NCI-H2029 (cell line): ENCODE measurements at places on chromosomes 7 and 10.

DNA sequence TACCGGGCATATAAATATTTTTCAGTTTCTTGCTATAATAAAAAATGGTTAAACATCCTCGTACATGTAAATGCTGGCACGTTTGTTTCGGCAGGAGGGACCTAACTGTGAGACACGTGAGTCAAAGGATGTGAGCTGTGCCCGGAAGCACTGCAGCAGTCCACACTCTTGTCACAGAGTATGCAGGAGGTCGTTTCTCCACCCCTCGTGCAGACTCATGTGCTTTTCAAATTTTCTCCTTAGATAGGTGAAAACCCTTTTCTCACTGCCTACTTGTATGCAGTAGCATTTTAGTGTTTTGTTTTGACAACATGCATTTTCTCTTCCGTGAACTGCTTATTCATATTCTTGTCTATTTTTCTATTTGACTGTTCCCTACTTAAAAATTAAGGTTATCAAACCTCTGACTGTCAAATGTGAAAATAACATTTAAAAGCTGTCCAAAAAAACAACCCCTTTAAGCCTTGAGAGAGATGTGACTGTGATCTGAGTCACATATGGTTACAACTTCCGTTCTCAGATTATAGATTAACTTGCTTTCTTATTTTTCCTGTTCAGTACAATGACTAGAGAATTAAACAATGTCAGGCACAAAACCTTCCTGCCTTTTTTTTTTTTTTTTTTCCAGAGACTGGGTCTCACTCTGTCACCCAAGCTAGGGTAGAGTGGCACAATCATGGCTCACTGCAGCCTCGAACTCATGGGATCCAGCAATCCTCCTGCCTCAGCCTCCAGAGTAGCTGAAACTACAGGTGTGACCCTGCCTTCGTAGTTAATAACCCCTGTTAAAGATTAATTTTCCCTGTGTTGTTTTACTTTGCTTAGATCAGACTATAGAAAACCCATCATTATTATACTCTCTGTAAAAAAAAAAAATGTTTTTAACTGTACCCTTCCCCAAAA is 45.1 kb downstream of the DPY19L1 start:
- no peak for DNase-seq

DNA sequence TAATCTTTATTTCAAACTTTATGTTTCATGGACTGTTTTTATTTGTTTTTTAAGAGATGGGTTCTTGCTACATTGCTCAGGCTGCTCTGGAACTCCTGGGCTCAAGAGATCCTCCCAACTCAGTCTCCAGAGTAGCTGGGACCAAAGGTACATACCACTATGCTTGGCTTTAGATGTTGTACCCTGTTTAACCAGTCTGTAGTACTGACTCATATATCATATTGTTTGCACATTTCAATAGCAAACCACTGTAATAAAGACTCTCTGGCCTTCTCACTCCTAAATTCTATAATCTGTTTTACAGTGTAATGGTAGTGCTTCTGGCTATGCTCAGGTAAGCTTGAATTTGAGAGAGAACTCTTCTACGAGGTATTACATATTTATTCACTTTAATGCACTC is 413.6 kb upstream of the PCDH15 start:
- DNase-seq, result no peak

DNA sequence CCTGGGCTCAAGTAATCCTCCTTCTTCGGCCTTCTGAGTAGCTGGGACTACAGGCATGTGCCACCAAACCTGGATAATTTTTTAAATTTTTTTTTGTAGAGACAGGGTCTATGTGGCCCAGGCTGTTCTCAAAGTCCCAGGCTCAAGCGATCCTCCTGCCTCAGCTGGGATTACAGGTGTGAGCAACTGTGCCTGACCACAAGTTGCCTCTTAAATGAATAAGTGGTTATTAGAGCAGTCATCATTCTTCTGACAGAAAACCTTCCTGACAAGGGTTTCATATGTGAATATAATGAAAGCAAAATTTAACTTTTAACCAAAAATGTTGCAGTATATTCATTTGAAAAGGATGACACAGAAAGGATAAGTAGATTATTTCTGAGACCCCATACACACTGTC is 532.5 kb downstream of the GRM8 start:
- no peak for DNase-seq

DNA sequence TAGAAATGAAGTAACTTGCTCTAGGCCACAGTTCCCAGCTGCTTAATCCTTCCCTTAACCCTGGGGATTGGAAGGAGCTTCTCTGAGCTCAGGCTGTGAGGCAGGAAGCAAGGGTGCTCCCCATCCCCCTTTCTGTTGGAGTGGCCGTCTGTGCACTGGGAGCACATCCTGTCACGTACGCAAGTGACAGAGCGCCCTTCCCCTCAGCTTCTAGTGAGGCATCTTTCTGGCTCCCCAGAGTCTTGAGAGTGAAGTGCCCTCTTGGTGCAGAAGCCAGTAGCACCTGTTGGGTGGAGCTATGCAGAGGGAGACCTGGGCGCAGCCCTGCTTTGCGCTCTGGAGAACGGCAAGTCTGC is 47.8 kb downstream of the SHH start:
- no peak for DNase-seq

- no peak for DNase-seq
These were observed 4.4 kb upstream of the GLI3 start for GRCh38 chr7:42241424-42241823.
